ENCODE measurements at places on chromosomes 3 and 15.
A peak's percentile ranks its signal among the peaks of the same experiment; 100 is the strongest.

- peak; percentile 73 for DNase-seq
Measured at GRCh38 chr15:41811432-41812195, 16.3 kb upstream of the JMJD7 start.

GRCh38 chr15:70140543-70141375 lies 43.0 kb upstream of the TLE3 start:
- DNase-seq, result no peak

- DNase-seq, result no peak
Measured at GRCh38 chr3:122497425-122497824, 17.3 kb downstream of the KPNA1 start.

DNA sequence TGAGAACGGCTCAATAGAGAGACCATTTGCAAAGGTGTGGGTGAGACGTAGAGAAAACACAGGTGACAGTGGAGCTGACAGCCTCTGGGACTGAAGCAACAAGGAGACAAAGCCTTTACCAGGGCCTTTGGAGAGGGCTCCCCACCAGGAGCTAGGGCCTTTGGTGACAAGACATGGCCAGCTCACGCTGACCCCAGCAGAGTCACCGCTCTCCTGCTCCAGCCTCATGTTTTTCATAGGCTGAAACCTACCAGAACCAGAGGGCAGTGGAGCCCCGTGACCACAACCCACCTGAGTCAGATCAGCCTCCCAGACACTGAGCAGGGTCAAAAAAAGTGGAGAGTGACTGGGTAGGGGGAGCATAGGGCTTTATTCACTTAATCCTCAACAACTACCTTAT lies 214.7 kb downstream of the SHQ1 start:
- DNase-seq, result no peak

DNA sequence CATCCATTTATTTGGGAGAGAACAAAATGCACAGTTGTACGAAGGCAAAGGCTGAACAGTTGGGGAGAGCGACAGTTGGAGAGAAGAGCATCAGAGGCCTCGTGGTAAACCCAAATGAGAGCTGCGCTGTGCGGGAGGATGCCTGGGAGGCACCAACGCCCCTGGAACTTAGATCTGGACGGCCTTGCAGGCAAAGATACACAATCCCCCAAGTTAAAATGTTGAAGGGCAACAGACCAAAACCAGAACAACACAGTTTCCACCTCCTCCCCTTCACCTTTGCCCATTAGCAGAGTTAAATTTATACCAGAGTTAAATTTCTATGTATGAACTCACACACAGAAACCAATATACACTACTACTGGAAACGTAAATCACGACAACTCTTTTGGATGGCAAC lies 339.6 kb downstream of the RORA start:
- no peak for DNase-seq
